ENCODE measurements at places on chromosomes 1 and 21.

DNA sequence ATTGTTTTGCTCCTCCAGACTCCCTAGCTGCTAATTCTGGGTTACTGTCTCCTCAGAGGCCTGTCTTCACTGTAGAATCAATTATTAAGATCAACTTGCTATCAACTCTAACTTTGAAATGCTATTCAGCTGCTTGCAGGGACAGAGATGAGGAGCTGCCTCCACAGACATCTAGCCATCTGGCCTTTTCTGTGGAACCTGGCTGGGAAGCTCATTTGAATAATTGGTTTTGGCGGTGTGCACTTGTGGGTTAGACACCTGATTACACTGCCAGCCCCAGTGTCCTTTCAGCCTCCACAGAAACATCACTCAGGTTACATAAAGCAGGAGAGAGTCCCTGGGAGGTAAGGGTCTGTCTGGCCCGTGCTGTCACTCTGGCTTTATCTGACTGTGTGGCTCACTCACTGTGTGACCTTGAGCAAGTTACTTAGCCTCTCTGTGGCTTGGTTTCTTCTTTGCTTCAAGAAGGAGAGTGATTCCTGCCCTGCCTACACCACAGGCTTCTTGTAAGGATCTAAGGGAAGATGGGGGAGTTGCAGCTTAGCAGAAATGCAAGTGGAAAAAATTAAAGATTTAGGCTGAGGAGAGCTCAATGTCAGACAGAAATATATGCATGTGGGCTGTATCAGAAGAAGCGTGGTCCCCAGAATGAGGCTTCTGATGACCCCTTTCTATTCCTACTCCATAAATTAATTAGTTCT is 131.6 kb downstream of the BEND5 start:
- no peak for DNase-seq

DNA sequence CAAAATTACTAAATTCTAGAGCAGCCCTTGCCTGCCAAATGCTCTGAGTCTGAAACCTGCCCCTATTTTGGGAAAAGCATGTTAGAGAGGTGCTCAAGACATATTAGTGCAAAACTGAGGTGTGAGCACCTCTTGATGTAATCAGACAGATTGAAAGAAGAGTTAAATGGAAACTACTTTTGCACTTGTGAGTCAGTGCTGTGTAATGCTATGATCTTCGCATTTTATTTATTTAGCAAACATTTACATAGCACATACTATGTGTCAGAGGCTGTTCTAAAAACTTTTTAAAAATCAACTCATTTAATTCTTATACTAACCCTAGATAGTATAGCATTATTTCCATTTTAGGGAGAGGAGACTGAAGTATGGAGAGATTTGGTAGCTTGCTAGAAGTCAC is 138.1 kb downstream of the ELAVL4 start:
- no peak for DNase-seq

GRCh38 chr1:64940025-64940424 is 26.3 kb downstream of the JAK1 start:
- DNase-seq = no peak

DNA sequence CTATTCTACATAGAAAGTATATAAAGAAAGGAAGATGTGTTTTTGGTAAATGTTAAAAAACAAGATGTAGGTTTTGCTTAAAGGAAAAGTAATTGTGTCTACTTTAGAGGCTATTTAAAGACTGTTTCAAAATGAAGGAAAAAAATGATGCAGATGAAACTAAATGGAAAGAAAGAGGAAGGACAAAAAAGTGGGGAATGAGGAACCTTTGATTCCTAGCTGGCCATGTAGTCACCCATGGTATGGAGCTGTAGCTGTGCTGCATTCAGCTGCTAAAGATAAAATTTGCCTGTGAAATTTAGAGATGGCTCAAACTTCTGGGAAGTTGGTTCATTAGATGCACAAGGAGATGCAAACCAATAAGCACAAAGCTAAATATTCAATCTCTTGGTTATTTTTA is 86.8 kb upstream of the SERBP1 start:
- DNase-seq = no peak

GRCh38 chr1:186864296-186864695 is 35.5 kb downstream of the PLA2G4A start:
- no peak for DNase-seq

- DNase-seq = no peak
These were observed 56.7 kb upstream of the CD1D start for GRCh38 chr1:158124034-158124433.

DNA sequence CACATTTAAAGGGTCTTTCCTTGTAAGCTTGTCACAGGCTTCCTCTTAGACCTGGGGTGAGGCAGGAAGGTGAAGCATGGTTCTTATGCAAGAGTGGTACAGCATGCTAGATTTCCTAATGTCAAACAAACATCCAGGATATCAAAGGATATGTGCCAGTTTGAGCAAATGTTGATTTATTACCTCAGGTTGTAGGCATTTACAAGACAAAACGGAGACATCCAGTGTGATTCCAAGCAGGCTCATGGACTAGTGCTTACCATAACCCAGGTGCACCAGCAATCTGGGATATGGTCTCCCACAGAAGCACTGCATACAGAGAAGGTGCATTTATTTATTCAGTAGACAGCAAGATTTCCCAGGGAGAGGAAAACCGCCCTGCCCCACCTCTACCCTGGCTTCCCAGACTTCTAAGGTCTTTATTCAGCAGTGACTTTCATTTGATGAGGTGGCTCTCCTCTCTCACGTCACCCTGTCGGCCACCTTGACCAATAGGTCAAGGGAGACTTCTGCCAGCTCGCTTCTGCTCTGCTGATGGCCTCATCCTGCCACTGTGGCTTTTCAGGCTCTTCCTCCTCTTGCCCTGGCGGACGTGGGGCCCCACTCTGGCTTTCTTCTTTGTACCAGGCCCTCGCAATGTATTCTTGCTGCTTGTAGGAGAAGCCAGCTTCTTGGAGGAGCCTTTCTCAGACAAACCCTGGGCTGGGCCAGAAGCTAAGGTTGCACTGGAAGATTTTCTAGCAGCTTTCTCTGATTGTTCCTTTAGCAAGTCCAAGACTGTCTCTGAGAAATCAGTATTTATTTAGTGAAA is 25.6 kb downstream of the HHIPL2 start:
- no peak for DNase-seq

DNA sequence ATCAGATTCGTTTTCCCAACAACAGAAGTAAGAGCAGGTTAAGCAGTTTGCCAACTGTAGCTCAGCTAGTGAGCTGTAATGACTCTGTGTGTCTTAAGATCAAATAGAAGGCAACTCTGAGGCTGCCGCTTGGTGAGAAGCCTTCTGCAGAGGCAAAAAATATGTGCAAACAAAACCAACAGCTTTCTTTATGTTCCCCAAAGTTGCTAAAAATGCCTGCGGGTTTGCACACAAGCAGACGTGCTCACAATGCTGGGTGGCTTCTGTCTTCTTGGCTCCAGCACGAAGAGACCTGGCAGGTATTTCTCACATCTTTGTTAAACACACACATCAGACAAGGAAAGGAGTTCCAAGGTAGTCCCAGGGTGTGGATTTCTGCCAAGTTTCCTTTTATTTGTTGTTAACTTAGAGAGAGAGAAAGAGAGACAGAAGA is 158.9 kb upstream of the JUN start:
- DNase-seq = peak; percentile 29

DNA sequence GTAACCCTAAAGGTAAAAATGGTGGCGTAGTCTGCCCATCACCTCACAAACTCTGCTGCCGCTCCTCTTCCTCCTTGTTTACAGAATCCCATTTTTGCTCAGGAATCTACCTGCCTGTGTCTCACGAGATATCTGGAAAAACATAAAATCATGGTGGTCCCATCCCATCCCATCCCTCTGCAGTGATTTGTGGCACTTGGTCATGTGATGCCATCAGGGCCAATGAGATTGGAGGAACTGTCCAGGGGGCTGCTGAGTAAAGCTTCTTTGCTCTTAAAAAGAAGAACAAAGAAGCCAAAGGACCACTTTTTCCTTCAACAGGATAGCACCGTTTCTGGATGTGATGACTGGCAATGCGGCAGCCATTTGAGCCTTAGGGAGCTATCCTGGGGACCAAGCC is 33.0 kb upstream of the CLDN14 start:
- DNase-seq = no peak

GRCh38 chr1:8607906-8608305 is 209.5 kb downstream of the RERE start:
- no peak for DNase-seq

- DNase-seq = no peak
These were observed 311.0 kb downstream of the HLX start for GRCh38 chr1:221190249-221190648.

- no peak for DNase-seq
These were observed 472 bp downstream of the DTL start for GRCh38 chr1:212035835-212036605.

DNA sequence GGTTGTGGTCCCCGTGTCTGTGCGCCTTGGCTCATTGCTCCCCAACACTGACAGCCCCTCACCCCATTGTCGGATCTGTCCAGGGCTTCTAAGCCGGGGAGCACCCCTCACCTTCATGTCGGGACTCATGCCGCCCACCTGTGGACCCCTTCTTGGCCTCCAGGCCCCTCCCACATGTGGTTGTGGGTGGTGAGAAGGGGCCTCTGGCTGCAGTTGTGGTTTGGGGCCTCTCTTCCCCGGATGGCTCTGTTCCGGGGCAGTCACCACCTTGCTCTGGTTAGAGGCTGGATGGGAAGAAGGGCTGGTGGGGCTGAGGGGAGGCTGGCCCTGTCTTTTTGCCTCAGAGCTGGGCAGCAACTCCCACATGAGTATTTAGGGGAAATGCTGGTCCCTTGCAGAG is 158.6 kb upstream of the C1orf174 start:
- DNase-seq = no peak

DNA sequence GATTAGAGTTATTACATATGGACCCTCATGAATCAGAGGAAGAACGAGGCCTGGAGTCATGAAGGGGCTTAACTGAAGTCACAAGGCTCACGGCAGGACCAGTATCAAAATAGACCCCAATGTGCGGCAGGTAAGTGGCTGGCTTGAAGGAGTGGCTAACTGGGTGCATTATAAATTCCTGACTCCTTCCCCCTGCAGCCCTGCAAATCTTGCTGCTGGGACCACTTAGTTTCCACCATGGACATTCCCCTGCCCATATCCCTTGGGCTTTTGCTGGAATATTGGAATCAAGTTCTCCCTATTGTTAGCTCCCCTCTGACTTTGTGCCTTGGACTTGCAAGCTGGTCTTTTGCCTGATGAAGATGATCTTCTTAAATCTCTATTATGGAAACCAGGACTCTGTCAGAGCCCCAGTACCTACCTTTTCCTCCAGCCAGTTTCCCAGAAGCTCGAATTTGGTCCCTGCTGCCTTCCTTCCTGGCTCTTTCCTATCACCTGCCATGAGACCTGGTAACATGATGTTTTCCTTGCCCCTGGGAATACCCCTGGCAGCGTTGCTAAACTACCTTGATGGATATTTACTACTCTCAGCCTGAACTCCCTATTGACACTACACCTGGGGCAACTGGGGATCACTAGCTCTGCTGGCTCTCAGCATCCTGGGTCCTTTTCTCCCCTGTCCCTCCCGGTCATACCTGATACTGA is 156.0 kb upstream of the JUN start:
- DNase-seq = no peak

DNA sequence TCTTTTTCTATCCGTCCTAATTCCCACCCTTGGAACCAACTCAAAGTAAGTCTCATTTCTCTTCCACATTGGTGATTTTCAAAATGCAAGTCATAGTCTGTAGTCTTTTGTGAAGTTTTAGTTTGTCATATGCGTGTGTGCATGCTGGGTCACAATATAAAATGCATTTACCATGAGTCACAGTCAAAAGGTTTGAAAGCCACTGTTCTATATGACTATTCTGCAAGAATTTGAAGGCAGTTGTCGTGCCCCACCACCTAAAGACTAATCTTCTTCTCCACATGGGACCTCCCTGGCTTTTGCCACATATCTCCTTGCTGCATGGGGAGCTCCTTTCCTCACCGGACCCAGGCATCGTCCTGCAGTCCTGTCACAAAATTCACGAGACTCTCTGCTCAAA is 1.6 kb downstream of the STPG1 start:
- DNase-seq = no peak

DNA sequence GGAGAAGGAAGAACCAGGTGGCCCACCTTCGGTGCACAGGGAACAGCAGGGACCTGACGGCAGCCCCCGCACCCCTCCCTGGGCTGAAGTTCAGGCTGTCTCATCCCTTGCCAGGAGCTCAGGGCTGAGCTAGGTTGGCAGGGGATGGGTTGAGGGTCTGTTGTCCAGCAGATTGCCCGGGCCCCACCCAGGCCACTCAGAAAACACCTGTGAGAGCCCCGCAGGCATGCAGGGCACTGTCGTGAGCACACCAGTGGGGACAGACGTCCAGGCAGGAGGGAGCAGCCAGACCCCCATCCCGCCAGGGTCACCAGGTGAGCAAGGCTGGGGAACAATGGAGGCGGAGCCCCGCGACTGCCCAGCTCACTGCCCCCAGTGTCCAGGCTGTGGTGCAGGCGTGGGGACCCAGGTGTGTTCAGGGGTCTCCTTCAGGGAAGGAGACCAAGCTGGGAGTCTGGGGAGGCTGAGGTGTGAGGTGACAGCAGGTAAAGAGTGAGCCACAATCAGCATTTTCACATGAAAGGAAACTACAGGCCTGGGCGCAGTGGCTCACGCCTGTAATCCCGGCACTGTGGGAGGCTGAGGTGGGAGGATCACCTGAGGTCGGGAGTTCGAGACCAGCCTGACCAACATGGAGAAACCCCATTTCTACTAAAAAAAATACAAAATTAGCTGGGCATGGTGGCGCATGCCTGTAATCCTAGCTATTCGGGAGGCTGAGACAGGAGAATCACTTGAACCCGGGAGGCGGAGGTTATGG is 9.4 kb upstream of the SAMD11 start:
- no peak for DNase-seq

DNA sequence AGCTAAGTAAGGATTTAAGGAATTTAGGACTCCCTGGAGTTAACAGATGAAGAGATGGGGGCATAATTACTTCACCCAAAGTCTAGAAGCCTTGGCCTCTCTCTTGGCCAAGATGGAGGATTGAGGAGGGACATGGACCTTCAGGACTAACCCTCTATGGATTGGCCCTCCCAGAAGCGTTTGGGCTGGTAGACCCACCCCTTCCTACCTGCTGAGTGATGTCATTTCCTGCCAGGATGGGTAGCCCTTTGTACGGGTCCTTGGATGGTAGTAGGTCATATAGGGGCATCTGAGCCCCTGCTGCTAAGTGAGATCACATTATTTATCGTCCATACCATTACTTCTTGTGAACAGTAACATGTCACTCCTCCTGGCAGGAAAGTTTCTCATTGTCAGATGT is 17.7 kb downstream of the LURAP1 start:
- no peak for DNase-seq

DNA sequence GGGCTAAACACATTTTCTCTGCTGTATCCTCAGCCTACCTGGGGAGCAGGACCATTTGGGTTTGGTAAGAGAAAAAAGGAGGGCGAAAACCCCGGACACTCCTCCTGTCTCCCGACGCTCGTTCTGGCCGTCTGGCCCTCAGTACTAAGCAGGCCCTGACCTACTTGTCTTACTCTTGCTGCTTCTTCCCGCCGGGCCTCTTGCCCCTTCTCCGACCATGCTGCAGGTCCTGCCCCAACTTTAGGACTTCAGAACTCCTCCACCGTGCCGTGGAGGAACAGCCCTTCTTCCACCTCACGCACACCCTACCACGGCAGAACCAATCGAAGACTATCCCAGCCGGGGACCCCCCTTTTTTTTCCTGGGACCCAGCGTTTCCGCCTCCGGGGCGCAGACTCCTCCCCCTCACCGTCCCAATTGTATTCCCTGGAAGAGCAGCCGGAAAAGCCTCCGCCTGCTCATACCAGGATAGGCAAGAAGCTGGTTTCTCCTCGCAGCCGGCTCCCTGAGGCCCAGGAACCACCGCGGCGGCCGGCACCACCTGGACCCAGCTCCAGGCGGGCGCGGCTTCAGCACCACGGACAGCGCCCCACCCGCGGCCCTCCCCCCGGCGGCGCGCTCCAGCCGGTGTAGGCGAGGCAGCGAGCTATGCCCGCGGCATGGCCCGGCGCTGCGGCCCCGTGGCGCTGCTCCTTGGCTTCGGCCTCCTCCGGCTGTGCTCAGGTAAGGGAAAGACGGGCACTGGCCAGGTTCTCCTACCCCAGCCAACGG is at the start of gene CHRNB2:
CHRNB2 (plus strand) TSS at position 393 of the 771 bp plus-strand sequence; CDS start at position 660, 267 bp downstream.
- peak; percentile 65 for DNase-seq

Data from T-cell (primary cell).